ENCODE measurements at places on chromosomes 2 and 18.

DNA sequence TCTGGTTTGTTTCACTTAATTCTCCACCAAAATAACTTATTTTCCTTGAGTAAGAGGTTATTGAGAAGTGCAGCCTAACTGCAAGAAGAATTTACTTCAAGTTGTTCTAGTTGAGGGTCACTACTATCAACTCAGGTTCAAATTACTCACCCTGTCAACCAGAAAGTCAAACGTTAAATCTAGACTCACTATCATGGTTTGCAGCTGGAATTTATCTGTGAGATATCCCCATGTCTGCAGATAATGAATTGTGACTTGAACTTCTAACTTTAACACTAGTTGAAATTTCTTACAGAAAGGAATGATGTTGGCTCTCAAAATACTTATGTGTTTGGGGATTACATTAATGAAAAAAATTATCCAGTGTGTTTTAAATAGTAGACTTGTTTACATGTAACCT lies 1145.7 kb upstream of the NXPH2 start:
- DNase-seq = no peak

DNA sequence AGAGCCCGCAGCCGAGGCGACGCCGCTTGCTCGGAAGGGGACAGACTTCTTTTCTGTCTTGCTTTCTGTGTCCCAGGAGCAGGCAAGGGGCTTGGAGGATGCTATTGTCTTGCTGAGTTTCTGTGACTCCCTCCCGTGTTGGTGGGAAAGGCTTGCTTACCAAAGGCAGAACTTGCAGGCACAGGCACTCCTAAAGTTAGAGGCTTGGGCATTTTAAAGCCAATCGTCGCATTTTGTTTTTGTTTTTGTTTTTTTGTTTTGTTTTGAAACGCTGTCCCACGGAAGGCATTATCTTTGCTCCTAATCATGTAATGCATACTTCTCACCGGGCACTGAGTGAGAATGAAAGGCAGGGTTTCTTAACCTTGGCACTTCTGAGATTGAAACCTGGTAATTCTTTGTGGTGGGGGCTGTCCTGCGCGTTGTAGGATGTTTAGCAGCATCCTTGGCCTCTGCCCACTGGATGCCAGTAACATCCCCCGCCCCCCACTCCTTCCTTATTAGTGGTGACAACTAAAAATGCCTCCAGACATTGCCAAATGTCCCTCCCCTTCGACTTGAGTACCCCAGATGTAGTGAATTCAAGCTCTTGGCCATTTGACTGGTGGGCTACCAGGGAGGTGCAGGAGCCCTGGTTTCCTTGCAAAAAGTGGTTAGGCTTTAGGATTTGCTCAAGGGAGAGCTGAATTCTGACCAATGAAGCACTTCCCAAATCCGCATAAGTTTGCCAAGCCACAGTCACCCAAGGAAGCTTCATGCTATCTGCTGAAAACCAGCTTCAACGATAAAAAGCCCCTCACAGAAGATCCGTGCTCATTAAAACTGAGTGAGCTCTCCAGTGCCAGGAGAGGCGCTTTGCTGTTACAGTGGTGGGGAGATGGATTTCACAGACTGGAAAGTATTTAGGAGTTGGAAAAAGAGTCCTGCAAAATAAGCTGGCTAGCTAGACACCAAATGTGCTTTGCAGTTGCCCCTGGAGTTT lies 1.2 kb downstream of the ANTXR1 start:
- DNase-seq = no peak

DNA sequence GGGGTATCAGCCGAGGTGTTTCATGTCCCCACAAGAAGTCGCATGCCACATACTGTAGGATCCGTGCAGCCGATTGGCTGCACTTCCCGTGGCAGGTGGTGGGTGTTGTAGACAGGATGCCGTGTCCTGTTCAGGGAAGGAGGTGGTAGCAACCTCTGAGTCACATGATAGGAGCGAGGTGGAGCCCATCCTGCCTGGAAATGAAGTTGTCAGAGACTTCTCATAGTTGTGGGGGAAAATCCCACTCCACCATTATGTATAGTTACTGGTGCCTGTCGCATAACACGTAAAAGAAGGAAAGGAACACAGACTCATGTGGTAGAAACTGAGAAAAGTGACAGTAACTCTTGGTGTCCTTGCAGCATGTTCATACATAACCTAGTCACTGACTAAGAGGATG lies 91.4 kb upstream of the IL1R2 start:
- no peak for DNase-seq

DNA sequence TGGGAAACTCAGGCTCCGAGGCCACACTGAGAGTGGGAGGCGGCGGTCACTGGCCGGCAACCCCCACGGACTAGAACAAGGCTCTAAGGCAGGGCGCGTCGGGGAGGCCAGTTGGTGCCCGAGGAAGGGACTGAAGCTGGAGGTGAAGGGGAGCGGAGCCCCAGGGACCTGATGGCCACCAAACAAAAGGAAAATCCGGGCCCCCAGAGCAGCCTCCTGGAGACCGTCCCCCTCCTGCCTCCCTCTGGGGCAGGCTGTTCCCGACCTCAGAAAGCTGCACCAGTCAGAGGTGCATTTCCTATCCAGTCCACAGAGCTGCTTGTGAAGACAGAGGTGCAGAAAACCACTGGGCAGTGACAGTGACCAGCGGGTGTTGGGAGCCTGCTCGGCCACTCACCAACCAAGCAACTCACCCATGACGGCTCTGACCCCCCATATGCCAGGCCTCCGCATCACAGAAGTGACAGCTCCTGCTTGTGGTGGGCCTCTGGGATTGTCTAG lies 172.7 kb downstream of the TWIST2 start:
- no peak for DNase-seq

DNA sequence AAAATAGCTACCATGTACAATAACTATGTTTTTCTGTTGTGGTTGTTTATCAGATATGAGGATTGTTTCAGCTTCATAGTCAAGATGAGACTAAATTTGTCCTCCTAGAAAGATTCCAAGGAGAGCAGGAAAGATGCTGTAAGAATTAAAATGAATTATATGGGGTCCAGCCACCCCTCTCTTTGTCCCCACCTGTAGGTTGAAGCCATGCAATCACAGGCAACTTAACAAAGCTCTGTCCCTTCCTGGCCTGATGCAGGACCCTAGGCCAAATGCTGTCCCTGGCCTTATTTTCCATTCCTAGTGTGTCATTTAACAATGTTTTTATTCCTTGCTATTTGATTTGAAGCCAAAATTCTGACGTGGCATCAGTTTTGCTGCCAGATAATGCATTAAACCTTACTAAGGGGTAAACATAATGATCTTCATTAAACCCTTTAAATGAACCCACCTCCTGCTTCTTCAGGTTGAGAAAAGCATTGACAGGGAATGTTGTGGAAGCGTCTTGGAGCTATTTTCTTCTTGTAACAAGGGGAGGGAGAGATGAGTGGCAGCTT lies 240.9 kb upstream of the ZNF521 start:
- DNase-seq = no peak

- no peak for DNase-seq
These were observed 89.2 kb downstream of the SOCS6 start for GRCh38 chr18:70377857-70378701.

DNA sequence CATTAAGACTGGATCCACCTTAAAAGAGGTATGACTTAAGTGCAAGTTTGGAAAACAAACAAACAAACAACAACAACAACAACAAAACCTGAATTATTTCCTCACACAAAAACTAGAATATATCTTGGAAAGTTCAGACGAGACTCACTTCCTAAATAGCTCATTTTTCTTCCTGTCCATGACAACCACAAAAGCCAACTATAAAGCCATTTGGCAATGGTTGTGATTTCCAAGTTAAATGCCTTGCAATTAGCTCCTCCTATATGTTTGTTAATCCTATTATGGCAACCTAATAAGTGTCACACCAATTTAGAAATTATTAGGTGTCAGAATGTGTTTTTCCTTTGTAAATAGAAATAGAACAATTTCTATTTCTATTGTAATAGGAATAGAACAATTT lies 91.6 kb upstream of the ARL5A start:
- DNase-seq = no peak

- DNase-seq = no peak
These were observed 319.2 kb upstream of the LRATD1 start for GRCh38 chr2:14313341-14313740.

GRCh38 chr2:216296856-216297255 lies 75.4 kb downstream of the MARCHF4 start:
- DNase-seq = no peak

DNA sequence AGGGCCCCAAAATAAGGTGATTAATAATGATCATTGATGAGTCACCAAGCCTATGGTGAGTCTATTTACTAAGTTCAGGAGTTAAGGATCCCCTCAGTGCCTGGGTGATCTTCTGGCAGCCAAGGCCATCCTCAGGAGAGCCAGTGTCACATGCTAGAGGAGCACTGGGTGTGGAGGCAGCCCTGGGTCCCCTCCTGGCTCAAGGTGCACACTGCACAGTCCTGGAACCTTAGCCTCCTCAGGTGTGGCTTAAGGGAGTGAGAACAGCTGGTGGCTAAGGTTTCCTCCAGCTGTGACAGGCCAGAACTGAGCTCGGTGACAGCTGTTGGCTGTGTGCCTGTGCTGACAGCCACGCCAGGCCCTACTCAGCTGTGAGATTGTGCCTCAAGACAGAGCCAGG lies 52.1 kb upstream of the ACAA2 start:
- DNase-seq = no peak

DNA sequence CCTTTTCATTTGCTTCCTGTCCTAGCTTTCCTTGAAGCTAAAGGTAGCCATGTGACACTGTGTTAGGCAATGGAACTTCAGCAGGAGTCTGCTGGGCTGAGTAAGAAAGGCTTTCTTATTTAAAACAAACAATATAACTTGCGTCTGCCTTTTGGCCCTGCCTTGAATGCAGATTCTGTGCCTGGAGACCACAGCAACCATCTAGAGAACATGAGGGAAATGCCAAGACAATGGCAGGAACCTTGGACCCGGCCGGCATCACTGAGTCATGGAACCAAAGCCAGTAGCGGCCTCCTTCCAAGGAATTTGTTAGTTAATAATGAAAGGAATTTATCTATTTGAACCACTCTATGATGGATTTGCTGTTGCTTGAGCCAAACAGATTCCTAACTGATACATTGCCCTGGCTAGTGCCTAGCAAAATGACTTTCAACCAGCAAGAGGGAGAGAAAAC lies 207.5 kb upstream of the EPHA4 start:
- no peak for DNase-seq

GRCh38 chr2:165144315-165144714 lies 59.5 kb downstream of the SCN3A start:
- peak; percentile 37 for DNase-seq

GRCh38 chr2:114076961-114077360 lies 187.1 kb downstream of the ACTR3 start:
- no peak for DNase-seq

DNA sequence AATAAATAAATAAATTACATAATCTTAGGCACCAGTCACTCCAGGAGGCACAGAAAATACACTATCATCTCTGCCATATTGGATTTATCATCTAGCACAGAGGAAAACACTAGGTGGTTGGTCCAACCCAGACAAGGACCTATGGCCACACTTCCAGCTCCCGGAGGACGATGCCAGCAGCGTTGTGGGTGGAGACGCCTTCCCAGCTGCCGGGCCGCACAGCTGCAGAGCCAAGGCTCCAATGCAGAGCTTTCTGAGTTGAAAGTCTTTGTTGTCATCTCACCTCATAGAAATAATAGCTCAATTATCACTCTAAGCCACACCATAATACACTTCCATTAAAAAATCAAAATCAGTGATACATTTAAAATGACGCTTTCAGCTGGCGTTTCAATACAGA lies 457.1 kb upstream of the SALL3 start:
- no peak for DNase-seq

- DNase-seq = no peak
These were observed 40.5 kb upstream of the KIDINS220 start for GRCh38 chr2:8877894-8878293.

GRCh38 chr18:76687304-76687962 lies 134.9 kb upstream of the ZNF236 start:
- no peak for DNase-seq

DNA sequence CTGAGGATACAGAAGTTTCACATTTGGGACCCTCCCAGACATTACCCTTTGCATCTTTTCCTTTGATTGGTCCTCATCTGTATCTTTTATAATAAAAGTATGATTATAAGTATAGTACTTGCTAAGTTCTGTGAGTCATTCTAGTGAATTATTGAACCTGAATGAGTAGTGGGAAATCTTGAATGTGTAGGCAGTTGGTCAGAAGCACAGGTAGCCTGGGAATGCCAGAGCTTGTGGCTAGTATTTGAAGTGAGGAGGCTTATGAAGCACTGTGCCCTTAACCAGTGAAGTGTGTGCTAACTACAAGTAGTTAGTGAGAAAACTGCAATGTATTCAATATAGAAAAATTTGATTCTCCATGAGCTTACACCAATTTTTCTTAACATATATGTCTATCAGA lies 257.6 kb downstream of the GRB14 start:
- no peak for DNase-seq

GRCh38 chr2:171523088-171524017 lies 1.1 kb downstream of the CYBRD1 start:
- DNase-seq = peak; percentile 80

DNA sequence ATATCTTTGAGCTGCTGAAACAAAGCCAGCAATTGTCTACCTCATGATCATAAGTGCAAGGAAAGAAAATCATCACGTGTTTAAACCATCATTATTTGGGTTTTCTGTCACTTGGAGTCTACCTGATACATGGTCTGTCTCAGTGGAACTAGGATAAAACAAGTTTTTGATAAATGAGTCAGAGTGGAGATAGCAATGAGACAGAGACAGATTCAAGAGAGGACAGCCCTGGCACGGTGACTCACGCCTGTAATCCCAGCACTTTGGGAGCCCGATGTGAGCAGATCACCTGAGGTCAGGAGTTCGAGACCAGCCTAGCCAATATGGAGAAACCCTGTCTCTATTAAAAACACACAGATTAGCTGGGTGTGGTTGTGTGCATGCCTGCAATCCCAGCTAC lies 93.8 kb downstream of the PMAIP1 start:
- no peak for DNase-seq

DNA sequence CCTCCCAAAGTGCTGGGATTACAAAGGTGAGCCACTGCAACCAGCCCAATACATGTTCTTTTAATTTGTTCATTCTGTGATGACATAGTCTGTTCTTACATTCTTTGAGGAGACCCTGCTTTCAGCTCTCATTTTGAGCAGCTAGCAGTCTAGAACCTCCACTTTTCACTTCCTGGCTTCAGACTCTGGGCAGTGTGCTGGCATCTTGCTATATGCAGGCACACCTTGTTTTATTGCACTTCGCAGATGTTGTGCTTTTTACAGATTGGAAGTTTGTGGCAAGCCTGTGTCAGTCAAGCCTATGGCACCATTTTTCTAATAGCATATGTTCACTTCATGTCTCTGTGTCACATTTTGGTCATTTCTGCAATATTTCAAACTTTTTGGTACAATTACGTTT lies 72.4 kb downstream of the PRKCE start:
- DNase-seq = no peak

DNA sequence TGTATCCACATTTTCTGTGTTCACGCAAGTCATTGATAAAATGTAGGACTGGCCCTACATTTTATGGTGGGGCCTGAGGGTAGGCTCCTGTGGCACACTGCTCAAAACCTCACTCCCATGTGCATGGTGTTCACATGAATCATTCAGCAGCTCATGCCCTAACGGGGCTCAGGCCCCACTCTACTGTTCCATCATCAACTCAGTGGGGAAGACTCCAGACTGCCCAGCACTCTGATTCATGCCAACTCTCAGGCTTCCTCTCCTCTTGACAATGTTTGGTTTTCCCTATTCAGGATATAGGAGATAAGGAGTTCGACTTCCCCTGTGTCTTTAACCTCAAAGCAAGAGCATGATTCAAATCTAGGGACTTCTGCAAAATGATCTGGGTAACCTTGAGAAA lies 92.0 kb upstream of the BOD1L2 start:
- DNase-seq = no peak

GRCh38 chr2:212024040-212024439 lies 514.6 kb downstream of the ERBB4 start:
- no peak for DNase-seq

GRCh38 chr18:31430072-31430471 lies 17.5 kb upstream of the DSG3 start:
- DNase-seq = no peak
